ENCODE measurements at places on chromosomes 12 and 14.

DNA sequence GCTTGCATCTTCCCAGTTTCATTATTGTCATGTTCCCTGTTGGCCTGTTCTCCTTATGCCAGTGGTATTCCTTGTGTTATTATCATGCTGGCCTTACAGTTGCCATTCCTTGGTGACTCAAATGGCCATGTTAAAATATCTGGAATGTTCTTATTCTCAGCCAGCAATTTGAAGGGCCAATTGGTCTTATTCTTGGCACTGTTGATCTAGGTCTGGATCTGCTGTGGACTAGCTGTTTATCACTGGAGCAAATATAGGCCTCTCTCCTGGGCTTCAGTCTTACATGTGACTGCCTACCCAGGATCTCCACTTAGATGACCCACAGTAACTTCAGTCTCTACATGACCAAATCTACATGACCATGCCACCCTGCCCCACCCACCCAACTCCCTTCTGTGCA is 5.4 kb downstream of the CIPC start:
- DNase-seq = no peak

- no peak for DNase-seq
Measured at GRCh38 chr12:51976376-51977160, 25.1 kb downstream of the ACVR1B start.

GRCh38 chr12:120817559-120818330 is 86.4 kb downstream of the SPPL3 start:
- DNase-seq = no peak

GRCh38 chr12:46265734-46266133 is 3.1 kb downstream of the SLC38A1 start:
- DNase-seq = peak; percentile 68

- no peak for DNase-seq
Measured at GRCh38 chr12:82896979-82897378, 210.3 kb downstream of the TMTC2 start.

DNA sequence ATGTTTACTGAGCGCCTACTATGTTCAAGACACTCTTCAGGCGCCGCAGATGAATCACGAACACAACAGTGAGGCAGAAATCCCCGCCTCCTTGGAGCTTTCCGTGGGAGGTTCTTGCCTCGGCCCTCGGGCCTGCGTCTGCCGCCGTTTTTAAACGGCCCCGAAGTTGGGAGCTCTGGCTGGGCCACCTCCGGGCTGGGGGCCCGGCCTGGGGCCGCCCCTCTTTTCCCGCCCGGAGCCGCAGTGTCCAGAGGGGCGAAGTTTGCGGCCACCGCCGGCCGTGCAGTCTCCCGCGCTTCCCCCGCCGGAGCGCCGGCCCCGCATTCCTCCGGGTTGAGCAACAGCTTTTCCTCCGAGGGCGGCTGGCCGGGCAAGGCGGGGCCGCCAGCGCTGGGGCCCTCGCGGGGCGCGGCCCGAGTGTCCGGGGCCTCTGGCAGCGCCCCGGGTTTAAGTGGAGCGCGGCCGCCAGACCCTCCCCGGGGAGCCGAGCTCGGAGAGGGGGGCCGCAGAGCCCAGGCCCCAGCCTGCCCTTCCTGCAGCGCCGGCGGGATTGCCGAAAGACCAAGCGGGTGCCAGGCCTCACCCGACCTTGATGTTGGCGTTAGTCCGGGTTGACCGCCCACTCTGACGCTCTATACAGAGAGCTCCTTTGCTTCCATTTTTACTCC is 18.7 kb upstream of the CTDSP2 start:
- DNase-seq = peak; percentile 85

All from activated CD4-positive, alpha-beta T cell treated with anti-CD3 and anti-CD28 coated beads, Interleukin-2, amount 10 ng/mL, durations not matched to agents 24 days and 14 days (primary cell).